Caco-2 (cell line): ENCODE measurements at places on chromosomes 7 and 10. TPM values are rescaled to one million over a fixed set of nuclear protein-coding genes. Genes with fewer than 3 reads are reported as not detected.

DNA sequence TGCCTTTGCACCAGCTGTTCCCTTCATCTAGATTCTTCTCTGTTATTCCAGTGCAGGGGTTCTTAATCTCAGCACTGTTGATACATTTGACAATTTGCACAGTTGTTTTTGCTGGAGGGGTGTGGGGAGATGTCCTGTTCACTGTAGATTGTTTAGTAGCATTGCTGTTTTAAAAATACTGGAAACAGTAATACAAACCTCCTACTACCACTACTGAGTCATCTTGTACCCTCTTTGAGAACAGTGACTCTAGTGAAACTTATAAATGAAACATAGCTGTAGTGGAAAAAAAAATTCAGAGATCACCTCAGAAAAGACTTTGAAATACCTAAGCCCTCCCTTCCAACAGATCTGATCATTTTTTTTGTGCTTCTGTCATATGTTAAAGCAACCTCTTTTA lies 154.8 kb upstream of the TMEM196 start:
- DNase-seq, result no peak

- no peak for DNase-seq
Observed at GRCh38 chr7:33076737-33077136, 14.2 kb upstream of the NT5C3A start.

GRCh38 chr10:95864906-95865813 lies 42.6 kb upstream of the CC2D2B start:
- DNase-seq, result peak; percentile 55

- peak; percentile 34 for DNase-seq
Observed at GRCh38 chr10:5563321-5563961, 38.7 kb downstream of the CALML3 start.

DNA sequence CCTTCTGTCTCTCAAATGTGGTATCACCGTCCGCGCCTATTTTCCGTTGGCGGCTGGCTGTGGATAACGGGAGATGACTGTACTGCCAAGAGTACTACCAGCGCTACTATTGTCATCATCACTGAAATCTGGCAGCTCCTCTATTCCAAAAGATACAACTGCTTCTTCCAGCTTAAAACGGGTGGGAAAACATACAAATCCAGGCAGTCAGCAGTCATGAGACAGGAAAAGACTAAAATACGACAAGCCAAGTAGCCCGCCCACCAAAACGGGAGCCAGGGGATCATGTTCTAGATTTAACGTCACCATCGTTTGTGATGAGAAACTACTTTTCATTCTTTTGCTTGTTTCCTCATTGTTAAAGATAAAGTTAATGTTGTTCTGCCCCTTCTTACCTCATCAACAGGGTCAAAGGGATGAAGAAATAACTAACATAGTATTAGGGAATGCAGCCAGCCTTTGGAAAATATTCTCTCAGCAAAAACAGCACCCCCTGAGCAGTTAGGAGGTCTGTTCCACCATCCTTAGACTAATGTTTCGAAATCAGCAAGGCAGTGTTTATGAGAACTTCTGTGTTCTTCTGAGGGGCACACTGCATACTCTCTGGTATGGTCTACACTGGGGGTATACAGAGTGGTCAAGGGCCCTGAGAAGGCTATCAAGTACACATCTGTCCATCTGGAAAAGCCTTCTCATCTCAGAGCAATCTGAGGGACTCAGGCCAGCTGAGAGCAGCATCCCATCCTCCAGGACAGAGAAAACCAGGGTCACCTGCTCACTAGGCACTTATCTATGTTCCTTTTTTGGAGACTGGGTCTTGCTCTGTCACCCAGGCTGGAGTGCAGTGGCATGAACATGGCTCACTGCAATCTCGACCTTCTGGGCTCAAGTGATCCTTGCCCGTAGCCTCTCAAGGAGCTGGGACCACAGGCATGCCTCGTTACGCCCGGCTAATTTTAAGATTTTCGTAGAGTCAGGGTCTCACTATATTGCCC lies 47.5 kb downstream of the GNA12 start:
- no peak for DNase-seq

- no peak for DNase-seq
Observed at GRCh38 chr10:71241114-71241829, 28.9 kb downstream of the UNC5B start.

The TMEM270 gene
- total RNA-seq, result not detected in 2 replicates

The GHRHR gene
- not detected in 2 replicates for total RNA-seq
